ENCODE measurements at places on chromosomes 13 and 19. TPM values are rescaled to one million over a fixed set of nuclear protein-coding genes. Genes with fewer than 3 reads are reported as not detected.

SYNGR4 gene
- total RNA-seq, result not detected

GAPDHS gene
- total RNA-seq, result not detected

EIF3K gene
- 498 TPM for total RNA-seq

GPR183 gene
- total RNA-seq, result 1.1 TPM

ZNF345 gene
- total RNA-seq, result 1.3 TPM

ADGRE3 gene
- total RNA-seq, result 0.29 TPM

TMEM86B gene
- 3.6 TPM for total RNA-seq
